ENCODE measurements at places on chromosomes 4 and X.

- DNase-seq, result no peak
Observed at GRCh38 chrX:2401201-2401589, 99.6 kb downstream of the DHRSX start.

DNA sequence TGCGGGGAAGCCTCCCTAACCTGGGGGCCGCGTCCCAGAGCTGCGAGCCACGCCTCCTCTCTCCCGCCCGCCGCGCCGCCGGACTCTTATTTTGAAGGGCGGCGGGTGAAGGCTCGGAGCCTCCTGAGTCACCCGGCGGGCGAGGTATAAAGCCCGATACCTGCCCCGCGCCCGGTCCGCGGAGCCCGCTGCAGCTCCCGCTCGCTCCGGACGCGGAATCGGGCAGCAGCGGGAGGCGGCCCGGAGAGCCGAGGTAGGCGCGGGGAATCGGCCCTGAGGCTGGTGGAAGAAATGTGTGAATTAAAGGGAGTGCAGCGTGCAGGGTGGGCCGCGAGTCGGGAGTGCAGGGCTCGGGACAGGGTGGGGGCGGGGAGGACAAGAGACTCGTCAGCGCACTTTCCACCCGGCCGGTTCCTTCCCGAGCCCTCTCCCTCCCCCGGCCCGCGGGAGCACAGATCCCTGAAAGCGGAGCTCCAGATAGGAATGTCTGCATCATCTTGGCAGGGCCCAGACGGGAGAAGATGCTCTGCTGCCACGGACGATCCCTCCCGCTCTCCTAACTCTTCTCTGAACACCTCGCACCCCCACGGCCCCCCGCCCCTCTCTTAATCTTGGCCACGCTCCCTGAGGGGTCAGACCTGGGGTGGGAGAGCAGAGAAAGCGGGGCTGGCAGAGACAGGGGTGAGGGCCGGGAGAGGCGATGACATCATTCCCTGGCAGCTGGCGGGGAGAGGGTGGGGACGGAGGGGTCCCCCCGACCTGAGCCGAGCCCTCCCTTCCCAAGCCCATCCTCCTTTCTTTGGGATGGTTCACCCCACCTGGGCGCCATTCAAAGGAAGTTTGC, 177.9 kb downstream of the CBR4 start:
- DNase-seq, result peak; percentile 61

DNA sequence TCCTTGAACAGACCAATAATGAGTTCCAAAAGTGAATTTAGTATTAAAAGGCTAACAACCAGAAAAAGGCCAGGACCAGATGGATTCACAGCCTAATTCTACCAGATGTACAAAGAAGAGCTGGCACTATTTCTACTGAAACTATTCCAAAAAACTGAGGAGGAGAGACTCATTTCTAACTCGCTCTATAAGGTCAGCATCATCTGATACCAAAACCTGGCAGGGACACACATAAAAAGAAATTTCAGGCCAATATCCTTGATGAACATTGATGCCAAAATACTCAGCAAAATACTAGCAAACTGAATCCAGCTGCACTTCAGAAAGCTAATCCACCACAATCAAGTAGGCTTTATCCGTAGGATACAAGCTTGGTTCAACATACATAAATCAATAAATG, 35.8 kb upstream of the USP46 start:
- no peak for DNase-seq

- DNase-seq, result no peak
Observed at GRCh38 chr4:152594978-152595925, 59.4 kb upstream of the FBXW7 start.

GRCh38 chr4:41006141-41006540, 208.2 kb downstream of the APBB2 start:
- DNase-seq, result no peak

DNA sequence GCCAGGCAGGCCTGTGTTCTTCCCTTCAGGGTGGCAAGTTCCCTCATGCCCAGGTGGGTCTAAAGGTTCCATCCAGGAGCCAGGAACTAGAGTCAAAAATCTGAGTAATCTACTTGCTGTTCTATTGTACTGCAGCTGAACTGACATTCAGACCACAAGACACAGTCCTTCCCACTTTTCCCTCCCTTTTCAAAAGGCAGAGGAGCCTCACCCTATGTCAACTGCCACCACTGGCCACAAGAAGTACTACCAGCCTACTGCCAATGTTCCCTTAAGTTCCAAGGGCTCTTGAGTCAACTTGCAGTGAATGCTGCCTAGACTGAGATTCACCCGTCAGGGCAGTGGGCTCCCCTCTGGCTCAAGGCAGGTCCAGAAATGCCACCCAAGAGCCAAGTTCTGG, 133.5 kb downstream of the FAM47B start:
- no peak for DNase-seq

GRCh38 chrX:26999634-27000033, 463.5 kb downstream of the PPP4R3C start:
- no peak for DNase-seq

DNA sequence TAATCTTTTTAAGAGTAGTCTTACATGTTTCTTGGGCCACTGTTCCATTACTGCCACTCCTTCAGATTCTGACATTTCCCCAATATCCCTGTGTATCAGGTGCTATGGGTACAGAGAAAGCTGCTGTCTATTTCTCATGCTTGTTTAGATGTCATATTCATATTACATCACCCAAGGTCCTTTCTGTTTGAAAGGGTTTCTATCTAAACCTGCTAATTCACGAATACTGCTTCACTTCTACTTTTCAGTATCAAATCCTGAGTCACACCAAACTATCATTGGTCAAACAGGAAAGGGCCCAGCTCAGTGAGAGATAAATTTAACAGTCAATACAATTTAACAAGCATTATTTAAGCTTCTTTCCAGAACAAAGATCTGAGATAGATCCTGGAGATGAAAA, 241.4 kb downstream of the UGT8 start:
- DNase-seq, result no peak

GRCh38 chrX:46376246-46376885, 168.9 kb downstream of the ZNF674 start:
- no peak for DNase-seq

DNA sequence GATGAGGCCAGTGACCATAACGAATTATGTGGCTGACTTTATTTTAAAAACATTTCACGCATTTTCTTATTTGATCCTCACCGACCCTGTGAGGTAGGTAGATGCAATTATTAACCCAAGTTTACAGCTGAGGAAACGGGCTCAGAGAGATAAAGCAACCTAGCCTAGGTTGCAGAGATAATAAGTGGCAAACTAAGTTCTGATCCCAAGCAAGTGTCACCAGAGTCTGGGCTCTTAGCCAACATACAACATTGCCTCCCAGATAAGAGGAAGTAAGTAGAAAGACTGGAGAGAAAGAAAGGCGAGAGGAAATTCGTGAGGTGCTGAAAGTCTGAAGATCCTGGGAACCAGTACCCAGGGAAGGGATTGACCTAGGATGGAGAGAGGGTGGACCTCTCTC, 77.4 kb upstream of the GPR50 start:
- DNase-seq, result no peak

DNA sequence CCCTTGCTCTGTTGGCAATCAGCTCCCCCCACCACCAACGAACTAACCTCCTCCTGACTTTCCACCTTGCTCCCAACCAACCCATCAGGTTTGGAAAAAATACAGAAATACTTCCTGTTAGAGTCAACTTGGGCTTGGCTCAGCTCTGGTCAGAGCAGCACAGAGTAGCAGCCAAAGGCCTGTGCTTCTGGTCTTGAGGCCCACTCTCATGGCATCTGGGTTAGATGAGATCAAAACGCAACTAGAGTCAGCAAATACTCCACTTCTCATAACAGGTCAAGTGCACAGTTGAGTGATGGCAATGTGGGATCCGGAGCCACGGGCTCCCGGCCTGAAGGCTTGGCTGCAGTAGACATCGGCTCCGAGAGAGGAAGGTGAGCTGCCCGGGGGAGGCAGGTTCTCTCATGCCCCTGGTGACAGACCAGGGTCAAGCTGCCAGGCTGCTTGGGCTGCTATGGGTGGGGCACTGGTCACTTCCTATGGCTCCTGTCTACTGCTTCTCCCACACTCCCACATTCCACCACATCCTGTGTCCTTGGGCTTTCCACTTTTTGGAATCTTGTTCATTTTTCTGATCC, 34.8 kb downstream of the ZNF185 start:
- no peak for DNase-seq

GRCh38 chr4:6307891-6308290, 38.2 kb downstream of the WFS1 start:
- DNase-seq, result no peak

DNA sequence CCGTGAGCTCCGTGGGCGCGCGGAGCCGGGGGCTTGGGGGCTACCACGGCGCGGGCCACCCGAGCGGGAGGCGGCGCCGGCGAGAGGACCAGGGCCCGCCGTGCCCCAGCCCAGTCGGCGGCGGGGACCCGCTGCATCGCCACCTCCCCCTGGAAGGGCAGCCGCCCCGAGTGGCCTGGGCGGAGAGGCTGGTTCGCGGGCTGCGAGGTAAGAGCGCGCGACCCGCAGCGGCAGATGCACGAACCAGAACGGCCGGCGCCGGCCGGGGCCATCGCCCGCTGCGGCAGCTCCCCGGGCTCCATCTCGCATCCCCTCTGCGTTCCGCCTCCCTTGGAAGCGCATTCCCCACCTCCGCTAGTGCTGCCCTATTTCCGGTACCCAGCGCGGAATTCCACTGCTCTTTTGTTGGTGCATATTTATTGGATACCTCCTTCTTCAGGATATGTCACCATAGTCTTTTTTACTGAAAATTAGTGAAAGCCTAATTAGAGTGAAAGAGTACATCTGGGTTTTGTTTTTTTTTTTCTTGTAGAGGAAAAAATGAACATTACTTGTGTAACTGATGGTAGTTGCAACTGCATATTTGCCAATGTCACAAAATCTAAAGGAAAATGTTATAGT, 797 bp downstream of the PKD2 start:
- DNase-seq, result peak; percentile 12

DNA sequence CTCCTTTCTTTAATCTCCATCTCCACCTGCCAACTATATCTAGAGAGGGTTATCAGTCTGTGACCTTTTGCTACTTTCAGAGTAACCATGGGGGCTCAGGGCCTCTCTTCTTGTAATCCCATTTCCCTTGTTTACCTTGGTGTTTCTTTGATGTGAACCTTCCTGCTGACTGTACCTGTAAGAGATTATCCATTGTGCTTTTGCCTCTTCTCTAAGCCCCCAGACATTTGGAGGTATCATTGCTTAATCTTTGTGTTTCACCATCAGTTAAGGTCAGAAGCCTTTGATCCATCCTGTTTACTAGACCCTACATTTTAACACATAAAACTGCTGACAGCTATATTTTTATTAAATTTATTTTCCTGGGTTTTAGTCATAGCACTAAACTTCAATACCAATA, 111.8 kb upstream of the RAP2C start:
- no peak for DNase-seq

GRCh38 chr4:4461850-4462249, 74.9 kb downstream of the NSG1 start:
- peak; percentile 23 for DNase-seq

DNA sequence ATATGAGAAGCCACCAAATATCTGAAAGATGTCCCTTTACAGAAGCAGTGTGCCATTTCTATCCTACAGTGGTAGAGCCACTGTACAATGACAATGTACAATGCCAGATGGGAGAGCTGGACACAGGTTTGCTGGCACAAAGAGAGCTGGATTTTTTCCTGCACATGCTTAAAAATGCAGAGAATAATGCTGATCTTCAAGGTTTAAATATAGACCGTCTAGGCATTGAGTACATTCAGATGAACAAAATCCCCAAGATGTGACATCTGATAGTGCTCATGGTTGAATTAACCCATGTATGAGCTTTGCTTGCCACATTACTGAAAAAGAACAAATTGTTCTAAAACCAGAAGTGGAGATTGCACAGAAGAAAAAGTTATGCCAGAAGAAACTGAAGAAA, 11.7 kb downstream of the ADGRL3 start:
- no peak for DNase-seq

GRCh38 chr4:8774071-8774470, 97.6 kb downstream of the HMX1 start:
- DNase-seq, result no peak

- DNase-seq, result no peak
Observed at GRCh38 chr4:146238107-146238506, 23.8 kb downstream of the REELD1 start.

- DNase-seq, result no peak
Observed at GRCh38 chr4:174483792-174484191, 38.5 kb downstream of the HPGD start.

DNA sequence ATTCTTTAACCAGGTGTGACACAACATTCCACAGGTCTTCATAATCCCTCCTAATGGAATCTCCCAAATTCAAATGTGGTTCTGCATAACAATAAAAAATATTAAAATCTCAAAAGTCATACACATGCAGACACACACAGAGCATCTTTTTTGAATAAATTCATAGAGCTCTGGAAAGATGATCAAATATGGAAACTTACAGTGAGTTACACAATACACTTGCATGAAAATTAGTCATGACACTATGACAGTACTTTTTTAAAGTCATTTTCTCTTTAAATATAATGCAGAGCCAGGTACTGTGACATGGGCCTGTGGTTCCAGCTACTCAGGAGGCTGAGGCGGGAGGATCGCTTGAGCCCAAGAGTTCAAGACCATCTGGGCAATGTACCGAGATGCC, 38.9 kb downstream of the DDX60L start:
- DNase-seq, result no peak

GRCh38 chr4:87180767-87181166, 39.7 kb downstream of the KLHL8 start:
- DNase-seq, result no peak

DNA sequence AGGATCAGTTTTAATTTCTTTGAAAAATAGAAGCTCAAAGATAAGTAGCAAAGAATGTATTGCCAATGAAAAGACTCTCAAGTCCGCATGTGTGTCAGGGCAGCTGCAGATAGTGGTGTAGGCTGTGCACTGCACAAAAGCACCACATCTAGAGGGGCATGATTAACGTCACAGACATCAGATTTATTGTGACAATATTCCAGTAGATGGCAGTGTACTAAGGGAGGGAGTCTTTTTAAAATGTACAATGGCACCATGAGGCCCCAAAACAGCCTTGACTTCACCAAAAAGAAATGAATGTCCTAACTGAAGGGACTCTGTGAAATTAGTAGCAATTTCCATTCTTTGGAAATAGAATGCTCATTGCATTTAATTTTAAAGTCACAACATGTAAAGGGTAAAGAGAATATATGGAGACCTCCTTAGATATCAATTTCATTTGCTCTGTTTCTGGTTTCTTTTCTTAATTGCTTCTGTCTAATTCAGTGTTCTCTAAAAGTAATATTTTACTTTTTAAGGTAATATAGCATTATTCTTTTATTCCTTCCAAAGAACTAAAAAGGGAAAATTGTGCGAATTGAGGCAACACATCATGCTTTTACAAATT, 98.4 kb downstream of the ZNF827 start:
- DNase-seq, result no peak

GRCh38 chr4:126354784-126355183, 1040.0 kb downstream of the FAT4 start:
- no peak for DNase-seq

- DNase-seq, result no peak
Observed at GRCh38 chrX:68234171-68234910, 199.0 kb downstream of the OPHN1 start.

- no peak for DNase-seq
Observed at GRCh38 chr4:7607156-7607910, 172.6 kb upstream of the PSAPL1 start.

DNA sequence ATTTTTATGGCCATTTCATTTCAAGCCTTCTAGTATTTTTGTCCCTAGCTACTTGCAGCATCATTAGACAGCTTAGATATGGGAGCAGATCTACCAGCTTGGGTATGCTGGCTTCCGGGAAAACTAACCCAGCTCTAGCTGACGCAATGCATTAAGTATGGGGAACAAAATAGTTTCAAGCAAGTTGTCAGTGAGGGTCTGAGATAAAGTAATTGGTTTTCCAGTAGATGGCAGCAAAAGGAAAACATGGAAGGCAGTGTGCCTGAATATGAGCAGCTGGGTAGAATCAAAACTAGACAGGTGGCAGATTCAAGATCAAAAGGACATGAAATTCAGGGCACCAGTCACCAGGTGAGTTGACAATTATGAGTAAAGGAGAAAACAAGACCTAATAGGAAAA, 340.9 kb upstream of the CTSO start:
- no peak for DNase-seq
